ENCODE measurements at places on chromosomes 7 and 10.

- no peak for DNase-seq
These were observed 40.1 kb downstream of the RBM28 start for GRCh38 chr7:128303643-128304042.

GRCh38 chr10:13048762-13049161 lies 47.2 kb upstream of the CCDC3 start:
- DNase-seq, result no peak

DNA sequence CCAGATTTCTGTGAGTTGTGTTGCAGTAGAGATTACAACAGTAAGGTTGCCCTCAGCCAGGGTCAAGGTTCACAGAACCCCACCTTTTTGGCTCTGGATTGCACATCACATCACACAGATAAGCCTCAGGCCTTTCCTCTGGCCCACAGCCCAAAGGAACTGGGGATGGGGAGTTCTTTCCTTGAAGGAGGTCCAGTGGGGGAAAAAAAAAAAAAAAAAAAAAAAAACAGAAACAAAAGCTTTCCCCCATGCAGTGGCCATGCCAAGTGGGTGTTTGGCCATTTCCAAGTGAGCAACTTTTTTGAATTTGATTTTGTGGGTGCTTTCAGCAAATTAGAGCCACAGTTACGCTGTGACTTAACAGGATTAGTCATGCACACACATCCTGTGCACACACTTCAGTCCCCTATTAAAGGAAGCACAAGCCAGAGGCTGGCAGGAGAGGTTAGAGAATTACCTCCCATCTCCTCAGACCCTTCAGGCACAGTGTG lies 79.3 kb upstream of the NANOS1 start:
- DNase-seq, result no peak

DNA sequence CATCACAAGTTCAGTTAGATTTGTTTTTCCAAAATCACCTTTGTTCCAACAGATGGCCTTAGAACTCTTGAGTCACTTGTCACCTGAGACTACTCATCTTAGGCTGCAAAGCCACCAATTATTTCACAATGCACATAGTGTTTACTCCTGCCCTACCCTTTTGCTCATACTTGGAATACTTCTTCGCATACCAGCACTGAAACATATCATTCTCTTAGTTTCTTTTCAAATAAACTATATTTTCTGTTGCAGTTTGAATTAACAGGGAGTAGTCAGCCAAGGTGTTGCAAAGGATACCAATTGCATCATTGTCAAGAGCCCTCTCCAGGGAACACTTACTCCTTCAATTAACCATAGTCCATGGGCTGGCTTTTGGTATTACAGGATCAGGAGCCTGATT lies 71.0 kb downstream of the CASD1 start:
- no peak for DNase-seq

DNA sequence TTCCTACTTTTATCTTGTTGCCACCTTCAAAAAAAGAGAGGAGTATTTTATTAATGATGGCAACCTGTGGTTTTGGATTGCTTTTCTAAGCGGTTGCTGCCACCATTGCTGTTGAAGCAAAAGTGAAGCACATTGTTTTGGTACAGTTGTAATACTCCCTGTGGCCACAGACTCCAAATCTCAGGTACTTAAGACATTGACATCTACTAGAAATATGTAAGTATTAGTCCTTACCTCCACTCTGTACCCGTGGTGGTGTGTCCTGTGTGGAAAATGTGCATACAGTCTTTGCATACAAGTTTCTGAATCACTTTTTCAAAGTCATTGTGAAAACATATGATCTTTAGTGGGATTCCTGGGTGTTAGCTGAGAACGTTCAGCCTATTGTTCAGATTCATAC lies 85.7 kb downstream of the ANLN start:
- peak; percentile 12 for DNase-seq

DNA sequence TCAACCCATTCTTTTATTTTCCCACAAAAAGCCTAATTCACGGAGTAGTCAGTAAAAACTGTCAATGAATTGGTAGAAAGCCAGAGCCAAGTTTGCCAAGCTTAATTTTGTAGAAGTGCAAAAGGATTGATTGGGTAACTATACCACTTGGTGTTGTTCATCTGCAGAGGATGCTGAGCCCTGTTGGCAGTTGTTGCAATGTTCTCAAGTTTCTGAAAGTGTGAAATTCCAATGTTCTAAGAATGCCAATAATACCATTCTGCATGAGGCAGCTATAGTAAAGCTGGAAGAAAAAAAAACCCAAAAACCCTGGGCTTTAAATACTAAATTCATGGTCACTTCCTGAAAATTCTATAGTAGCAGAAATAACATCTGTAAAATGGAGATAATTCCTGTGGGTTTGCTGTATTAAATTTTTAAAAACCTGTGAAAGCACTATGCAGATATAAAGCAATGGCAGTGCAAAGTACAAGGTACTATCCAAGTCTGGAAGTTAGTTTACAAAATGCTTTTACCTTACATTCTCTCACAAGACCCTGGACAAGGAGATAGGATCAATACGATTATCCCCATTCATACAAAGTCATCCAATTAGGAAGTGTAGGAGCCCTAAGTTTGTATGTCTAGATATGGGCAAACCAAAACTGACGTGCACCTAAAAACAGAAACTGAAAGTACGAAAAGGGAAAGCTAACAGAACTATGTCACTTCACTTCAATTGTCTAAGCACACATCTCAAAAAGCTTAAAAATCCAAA lies 6.0 kb upstream of the PON1 start:
- DNase-seq, result no peak

GRCh38 chr10:48517911-48518811 lies 86.7 kb downstream of the ARHGAP22 start:
- DNase-seq, result no peak

- no peak for DNase-seq
These were observed 31.9 kb downstream of the LCOR start for GRCh38 chr10:96863922-96864543.

DNA sequence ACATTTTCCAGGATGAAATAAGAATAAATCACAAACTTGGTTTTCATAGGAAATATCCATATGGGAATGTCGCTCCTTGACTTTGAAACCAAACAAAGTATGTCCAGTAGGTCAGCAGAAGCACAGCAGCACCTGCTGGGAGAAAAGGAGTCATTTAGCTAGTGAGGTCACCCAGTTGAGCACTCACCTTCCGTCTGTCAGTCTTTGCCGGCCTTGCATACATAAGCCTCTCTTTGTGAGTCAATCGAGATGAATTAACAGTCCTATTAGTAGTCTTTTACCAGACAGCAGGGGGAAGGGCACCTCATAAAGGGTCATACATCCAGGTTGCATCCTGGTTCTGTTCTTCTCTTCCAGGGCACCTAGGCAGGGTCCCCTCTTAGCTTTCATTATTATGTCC lies 232.5 kb upstream of the FZD1 start:
- peak; percentile 68 for DNase-seq

- no peak for DNase-seq
These were observed 4.8 kb downstream of the GPR146 start for GRCh38 chr7:1049006-1049741.

DNA sequence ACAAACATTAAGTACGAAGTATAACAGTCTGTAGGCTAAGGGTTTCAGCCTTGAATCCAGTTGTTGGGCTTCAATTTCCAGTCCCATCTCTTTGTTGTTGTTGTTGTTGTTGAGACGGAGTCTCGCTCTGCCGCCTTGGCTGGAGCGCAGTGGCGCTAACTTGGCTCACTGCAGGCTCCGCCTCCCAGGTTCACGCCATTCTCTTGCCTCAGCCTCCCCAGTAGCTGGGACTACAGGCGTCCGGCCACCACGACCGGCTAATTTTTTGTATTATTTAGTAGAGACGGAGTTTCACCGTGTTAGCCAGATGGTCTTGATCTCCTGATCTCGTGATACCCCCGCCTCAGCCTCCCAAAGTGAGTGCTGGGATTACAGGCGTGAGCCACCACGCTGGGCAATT lies 464.9 kb downstream of the ANKRD7 start:
- no peak for DNase-seq

GRCh38 chr10:15802375-15802949 lies 57.8 kb downstream of the MINDY3 start:
- no peak for DNase-seq

DNA sequence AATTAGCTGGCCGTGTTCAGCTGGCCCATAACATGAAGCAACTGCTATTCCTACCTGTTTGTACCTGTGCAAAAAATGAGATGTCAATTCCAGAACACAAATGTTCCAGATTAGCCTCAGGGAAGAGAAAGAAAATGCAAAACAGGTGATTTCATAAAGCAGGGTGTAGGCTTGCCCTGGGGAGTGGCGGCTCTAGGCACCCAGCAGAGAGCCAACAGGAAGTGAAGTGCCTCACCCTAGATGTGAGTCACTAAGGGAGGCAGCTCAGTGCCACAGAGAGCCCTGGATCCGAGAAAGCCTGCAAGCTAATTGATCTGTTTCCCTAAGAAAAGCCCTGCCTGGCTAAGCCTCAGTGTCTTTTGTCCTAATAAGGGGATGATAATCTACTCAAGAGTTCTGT lies 240.0 kb downstream of the ARHGAP21 start:
- DNase-seq, result peak; percentile 46

DNA sequence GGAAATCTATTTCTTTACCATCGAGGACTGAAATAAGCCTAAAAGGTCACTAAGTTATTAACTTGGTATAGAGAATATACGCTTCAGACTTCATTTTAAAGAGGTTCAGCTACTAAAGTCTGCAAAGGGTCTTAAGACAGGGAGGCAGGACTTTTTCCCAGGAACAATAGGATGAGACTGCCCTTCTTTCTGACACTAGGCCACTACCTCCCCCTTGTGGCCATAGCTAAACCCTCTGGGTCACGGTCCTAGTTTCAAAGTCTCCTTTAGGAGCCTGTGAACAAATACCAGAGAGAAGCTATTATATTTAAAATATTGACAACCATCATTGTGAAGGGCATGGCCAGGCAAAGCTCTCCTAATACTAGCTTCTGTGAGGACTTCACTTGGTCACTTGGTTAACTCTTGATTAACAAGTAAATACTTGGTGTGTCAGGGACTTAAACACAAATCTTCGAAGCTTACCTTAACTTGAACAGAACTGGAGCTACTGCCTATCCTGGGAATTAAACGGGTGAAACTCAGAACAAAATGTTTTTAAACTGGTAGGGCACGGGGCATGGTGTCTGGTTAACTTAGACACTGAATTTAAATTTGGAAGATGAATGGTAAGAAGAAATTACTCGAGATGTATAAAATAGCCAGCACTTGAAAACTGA lies 75.6 kb downstream of the CCDC6 start:
- DNase-seq, result peak; percentile 87

GRCh38 chr10:120980279-120981255 lies 129.4 kb downstream of the WDR11 start:
- peak; percentile 60 for DNase-seq

DNA sequence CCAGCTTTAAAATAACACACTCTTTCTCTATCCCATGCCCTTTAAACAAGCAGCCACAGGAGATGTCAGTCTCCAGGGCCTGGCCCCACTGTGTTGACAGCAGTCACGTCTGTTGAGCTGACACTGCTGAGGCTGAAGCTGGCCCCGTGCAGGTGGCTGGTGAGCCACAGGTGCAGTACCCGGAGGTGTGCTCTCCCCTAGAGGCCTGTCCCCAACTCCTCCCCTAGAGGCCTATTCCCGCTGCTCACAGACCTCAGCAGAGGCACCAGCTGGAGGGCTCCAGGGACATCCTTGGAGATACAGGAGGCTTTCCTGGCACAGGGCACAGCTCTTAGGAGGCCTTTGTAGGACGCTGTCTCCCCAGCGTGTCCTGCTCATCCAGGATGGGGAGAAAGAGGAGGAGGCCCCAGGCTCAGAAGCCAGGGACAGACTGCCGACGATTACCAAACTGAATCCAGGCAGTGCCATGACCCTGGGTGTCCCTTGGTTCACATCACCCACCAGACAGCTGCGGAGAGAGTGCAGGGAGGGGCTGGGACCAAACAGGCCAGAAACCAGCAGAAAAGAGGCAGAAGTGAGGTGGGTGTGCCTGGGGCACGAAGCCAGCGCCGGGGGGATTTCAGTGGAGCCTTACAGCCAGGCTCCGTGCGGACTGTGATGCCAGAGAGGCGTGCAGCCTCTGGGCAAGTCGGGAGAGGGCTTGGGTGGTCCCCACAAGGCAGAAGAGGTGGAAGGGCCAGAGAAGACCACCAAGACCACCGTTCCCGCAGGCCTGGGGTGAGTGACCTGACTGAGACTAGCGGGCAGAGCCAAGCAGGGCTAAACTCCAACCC lies 18.5 kb upstream of the TTYH3 start:
- no peak for DNase-seq

- no peak for DNase-seq
These were observed 50.6 kb downstream of the AOAH start for GRCh38 chr7:36673703-36674102.

- DNase-seq, result no peak
These were observed 91.2 kb downstream of the TNS3 start for GRCh38 chr7:47490501-47491265.

DNA sequence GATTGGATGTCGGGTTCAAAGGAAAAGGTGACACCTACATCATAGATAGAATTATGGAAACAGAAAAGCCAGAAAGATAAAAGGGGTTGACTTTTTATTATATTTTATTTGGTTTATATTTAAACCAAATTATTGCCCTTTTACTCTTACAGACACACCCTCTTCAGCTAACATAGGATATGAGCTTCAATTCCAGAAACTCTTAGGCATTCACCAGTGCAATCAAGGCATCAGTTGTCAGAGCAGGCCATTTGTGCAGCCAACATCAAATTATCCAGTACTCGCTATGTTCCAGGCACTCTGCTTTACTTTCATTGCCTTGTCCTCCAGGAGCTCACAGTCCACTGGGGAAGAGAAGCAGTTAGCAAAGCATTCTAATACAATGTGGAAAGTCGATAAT lies 347.5 kb downstream of the TFEC start:
- no peak for DNase-seq

- no peak for DNase-seq
These were observed 6.8 kb downstream of the AEBP1 start for GRCh38 chr7:44110719-44111635.

DNA sequence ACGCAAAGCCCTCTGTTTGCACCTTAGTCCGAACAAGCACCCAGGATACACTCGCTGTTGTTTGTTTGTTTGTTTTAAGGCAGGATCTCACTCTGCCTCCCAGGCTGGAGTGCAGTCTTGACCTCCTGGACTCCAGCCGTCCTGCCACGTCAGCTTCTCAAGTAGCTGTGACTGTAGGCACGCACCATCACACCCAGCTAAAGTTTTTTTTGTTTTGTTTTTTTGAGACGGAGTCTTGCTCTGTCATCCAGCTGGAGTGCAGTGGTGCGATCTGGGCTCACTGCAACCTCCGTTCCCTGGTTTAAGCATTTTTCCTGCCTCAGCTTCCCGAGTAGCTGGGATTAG lies 76.8 kb downstream of the CTBP2 start:
- DNase-seq, result no peak

GRCh38 chr7:2100278-2101208 lies 132.2 kb downstream of the MAD1L1 start:
- DNase-seq, result no peak

- no peak for DNase-seq
These were observed 20.4 kb upstream of the C10orf71 start for GRCh38 chr10:49278497-49278981.

GRCh38 chr7:91778416-91778815 lies 102.1 kb downstream of the MTERF1 start:
- DNase-seq, result no peak

DNA sequence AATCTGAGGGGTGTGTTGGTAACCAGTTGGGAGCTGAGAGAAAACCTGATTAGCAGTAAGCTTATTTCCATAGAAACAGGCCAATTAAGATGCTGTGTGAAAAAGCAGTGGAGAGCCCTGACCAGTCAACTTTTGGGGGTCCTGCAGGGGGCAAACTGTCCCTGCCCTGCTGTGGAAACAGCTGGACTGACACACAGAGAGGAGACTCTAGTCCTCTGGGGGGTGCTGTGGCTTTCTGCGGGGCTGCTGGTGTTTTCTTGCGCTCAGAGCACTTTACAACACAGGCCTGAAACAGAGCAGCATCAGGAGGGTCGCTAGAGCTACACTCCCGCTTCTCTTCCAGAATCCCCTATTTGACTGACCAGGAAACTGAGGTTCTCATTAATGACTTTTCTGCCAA lies 546.9 kb upstream of the GALNT17 start:
- DNase-seq, result peak; percentile 72

All from GM23338 (cell line).